ENCODE measurements at places on chromosomes 1 and 21.

GRCh38 chr1:30754684-30755171 lies 2.8 kb downstream of the LAPTM5 start:
- no peak for DNase-seq

GRCh38 chr1:230068952-230069684 lies 2.1 kb downstream of the GALNT2 start:
- DNase-seq: no peak

DNA sequence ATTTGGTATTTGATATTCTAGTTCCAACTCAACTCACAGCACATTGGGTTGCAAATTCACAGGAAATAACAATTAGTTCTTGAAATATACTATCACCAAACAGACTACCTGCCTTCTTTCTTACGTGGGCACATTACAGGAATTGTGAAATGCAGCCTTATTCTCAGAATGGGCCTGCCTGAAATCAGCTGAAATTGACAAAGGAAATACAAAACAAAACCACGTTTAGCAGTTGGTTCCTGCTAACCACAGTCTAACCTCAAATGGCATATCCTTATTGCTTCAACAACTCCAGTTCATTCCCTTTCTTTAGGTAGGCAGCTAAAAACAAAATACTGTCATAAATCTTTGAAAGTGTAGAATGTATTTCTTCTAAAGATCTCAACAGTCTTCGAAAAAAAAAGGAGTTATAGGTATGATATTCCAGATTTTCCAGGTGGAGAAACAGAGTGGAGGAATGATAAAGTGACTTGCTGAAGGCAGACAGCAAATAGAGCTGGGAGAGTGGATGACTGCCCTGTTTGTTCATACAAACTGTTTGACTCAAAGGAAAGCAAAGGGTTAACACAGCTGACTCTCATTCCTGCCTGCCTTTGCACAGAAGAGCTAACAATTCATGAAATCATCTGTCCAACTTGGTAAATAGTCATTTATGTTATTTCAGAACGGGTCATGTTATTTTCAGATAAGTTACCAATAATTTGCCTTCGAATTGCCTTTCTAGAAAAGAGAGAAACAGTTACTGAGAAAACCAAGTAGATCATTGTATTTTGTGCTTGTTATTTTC lies 1.6 kb upstream of the GREM2 start:
- DNase-seq: no peak

DNA sequence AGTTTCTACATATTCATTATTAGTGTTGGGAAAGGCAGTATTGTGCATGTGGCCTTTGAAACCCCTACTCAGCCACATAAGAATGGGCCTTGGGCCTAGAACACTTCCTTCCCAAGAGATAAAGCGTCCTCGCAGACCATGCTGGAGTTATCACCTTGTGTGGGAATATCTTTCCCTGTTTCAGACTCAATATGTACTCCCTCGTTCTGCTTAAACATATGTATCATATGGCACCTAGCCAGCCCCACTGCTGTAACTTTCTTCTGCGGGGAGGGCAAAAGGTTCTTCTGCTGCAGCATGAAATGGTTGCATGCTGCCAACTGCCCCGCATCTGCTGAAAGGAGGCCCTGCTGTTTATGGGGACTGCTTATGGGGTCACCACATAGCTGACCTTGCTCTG lies 92.0 kb downstream of the CRB1 start:
- DNase-seq: no peak
